ENCODE measurements at places on chromosomes 12 and 14.

DNA sequence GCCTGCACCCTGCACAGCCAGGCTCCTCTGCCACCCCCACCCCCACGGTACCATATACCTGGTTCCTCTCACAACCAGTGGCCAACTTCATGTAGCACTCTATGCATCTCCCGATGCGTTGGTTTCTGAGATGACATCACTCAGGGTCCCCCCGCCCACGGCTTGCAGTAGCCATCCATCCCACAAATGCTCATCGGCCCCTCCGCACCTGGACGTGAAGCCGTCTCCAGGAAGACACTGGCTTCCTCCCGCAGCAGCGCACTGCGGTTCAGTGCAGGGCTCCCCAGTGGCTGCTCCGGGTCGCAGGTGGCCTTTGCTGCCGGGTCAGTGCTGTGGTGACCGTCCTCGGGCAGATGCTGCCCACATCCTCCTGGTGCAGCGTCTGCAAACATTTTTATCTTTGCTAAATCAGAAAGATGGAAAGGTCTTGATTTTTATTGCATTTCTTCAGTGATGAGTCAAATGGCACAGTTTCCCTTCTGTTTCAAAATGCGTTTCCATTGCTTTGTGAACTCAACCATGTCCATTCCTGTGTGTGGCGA lies 27.5 kb upstream of the MMP17 start:
- DNase-seq: no peak

DNA sequence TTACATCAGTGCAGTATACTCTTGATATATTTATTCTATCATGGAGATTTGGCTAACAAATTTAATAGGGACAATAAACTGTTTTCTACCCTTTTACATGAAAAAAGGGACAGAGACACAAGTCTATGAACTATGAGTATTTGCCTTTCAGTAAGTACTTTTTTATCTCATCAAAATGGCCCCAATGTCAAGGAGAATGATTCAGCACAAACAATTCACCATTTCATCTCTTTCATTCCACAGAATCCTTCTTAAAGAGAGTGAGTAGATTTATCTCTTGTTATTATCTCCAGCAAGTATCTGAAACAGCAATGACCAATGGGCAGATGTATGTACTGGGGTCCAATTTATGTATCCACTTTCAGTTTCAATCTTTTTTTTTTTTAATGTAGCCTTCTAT lies 447.5 kb downstream of the NPAS3 start:
- no peak for DNase-seq

GRCh38 chr14:76196980-76197695 lies 45.4 kb downstream of the GPATCH2L start:
- no peak for DNase-seq

- DNase-seq: no peak
Measured at GRCh38 chr14:100761481-100761880, 34.8 kb downstream of the DLK1 start.

GRCh38 chr14:70882776-70883492 lies 24.3 kb upstream of the PCNX1 start:
- DNase-seq: no peak

DNA sequence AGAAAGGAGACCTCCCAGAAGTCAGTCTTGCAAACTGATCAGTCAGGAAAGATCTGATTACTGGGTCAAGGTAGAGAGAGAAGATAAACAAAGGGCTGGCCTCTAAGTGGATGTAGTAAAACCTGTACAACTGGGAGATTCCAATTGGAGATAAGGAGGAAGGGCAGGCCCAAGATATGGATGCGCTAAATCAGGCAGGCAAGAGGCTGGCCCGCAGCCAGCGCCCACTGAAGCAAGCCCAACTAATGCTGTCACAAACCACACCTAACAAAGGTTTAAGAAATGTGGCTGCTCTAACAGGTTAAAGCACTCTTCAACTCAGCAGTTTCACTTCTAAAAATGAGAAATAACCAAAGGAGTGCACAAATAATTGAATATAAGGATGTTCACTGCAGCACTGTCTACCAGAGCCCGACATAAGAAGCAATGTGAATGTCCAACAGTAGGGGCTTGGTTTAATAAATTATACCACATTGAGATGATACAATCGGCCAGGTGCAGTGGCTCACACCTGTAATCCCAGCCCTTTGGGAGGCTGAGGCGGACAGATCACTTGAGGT lies 4.7 kb downstream of the GLTP start:
- DNase-seq: no peak

- no peak for DNase-seq
Measured at GRCh38 chr12:69023840-69024239, 90.9 kb upstream of the CPM start.

DNA sequence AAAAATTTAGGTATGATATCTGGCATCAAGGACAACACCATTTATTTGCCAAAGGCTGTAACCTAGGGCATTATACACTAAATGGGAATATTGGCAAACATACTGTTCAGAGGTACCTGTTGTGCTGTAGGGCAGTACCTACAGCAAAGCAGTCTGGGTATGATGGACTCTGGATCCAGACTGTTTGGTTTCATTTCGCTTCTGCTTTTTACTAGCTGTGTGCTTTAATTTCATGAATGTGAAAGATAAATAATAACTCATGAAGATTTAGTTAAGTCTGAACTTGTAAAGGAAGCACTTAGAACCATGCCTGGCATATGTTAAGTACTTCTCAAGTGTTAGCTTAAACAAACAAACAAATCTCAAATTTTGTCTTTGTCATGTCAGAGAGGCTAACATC lies 17.7 kb upstream of the SLC38A2 start:
- DNase-seq: no peak

GRCh38 chr14:87343652-87344051 lies 649.3 kb downstream of the GALC start:
- DNase-seq: no peak

DNA sequence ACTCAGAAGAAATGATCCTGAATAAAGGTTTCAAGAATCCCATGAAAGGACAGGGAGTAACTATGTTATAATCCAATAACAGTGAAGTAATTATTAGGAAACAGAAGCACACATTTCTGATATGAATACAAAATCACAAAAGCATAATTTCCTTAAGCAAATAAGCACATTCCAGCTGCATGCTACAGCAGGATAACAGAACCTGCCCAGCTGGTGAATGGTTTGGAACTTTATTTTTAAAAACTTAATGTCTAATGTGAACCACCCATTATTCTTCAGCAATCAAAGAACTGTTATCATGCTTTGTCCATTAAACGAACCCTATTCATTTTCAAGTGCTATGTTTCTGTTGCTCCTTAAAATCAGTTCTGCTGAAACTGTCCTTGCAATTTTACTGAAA lies 13.4 kb downstream of the SPTLC2 start:
- no peak for DNase-seq

DNA sequence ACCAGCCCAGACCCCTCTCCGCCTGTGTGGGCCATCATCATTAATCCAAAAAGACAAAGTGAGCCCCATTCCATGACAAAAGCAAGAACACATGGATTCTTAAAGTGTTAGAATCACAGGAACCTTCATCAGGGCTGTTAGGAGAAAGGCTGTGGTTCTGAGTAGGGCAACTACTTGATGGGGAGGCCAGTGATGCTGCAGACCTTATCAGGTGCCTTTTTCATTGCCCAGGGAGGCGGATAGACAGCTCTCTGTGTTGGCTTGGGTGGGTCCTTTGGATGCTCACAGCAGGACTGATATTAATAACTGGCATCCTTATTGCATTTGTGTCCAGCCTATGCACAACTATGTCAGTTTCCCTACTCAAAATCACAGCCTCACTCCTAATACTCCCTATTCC lies 2.3 kb downstream of the HEBP1 start:
- no peak for DNase-seq

DNA sequence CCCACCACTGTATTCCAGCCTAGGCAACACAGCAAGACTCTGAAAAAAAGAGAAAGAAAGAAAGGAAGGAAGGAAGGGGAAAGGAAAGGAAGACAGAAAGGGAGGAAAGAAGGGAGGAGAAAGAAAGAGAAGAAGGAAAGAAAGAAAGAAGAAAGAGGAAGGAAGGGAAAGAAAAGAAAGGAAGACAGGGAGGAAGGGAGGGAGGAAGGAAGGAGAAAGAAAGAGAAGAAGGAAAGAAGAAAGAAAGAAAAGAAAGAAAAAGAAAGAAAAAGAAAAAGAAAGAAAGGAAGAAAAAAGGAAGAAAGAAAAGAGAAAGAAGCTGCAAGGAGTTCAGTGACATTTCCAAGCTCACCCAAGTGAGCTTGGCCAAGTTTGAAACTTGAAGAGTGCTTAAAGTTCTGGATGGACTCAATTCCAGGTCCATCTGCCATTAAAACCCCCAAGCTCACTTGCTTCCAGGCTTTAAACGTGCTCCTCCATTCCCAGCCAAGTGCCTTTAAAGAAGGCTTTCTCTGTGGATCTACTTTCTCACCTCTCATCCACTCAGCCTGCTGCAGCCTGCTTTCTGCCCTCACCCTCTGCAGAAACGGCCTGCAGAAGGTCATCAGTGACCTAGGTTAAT lies 101.5 kb downstream of the VCPKMT start:
- no peak for DNase-seq

- no peak for DNase-seq
Measured at GRCh38 chr14:33679461-33680225, 271.2 kb downstream of the EGLN3 start.

DNA sequence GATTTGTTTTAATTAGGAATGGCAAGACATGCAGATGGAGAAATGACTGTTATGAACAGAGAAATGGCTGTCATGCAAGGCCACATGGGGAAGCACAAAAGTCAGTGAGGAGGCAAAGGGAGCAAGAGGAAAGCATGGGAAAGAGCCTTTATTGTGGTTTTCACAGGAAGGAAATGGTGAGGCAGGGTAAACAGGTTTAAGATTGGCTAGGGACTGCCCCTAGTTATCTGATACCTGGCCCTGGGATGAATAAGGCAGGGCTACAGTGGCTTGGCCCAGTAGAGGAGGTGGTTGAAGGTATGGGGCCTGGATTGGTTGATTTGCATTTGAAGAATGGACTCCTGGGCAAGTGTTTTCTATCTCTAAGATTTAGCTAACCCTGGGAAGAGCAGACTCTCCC lies 168.7 kb upstream of the CNOT2 start:
- no peak for DNase-seq

- no peak for DNase-seq
Measured at GRCh38 chr14:35229084-35229791, 62.9 kb upstream of the PSMA6 start.

GRCh38 chr12:109428037-109428629 lies 49.0 kb downstream of the KCTD10 start:
- DNase-seq: peak; percentile 57

- no peak for DNase-seq
Measured at GRCh38 chr14:29814156-29815015, 113.3 kb downstream of the PRKD1 start.

GRCh38 chr14:61566537-61567225 lies 128.6 kb upstream of the HIF1A start:
- no peak for DNase-seq

- DNase-seq: no peak
Measured at GRCh38 chr14:104792101-104792884, 3.3 kb downstream of the AKT1 start.

- DNase-seq: no peak
Measured at GRCh38 chr14:55533960-55534359, 46.0 kb upstream of the KTN1 start.

GRCh38 chr14:39033371-39033770 lies 69.7 kb downstream of the SEC23A start:
- no peak for DNase-seq

GRCh38 chr14:38074081-38074480 lies 133.6 kb upstream of the SSTR1 start:
- no peak for DNase-seq

DNA sequence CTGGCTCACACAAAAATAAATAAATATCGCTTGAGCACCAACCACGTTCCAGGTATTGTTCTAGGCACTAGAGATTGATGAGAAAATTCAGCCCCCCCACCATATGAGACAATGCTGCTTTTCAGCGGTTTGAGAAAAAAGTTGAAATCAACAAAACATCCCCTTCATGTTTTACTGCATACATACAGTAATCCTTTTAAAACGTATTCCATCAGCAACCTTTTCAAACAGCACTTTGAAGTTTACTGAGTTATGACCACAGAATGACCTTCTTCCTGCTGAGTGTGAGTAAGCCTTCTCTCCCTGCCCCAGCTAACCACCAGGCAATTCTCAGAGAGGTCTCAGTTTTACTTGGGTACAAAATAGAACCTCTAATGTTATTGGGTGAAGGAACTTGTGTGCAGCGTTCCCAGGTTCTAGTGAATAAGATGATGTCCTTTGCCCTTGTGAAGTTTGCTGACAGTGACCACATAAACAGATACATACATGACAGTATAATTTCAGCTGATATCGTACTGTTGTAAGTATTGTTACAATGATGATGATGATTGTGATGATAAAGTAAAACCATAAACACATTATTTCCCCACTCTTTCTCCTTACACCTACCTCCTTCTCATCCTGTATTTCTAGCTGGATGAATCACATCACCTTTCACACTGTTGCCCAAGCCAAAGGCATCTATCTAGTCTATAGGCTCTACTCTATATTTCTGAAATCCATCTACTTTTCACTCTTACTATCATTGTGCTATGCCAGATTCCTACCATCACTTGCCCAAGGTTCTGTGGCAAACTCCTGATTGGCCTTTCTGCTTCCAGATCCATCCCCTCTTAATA lies 124.4 kb upstream of the KRR1 start:
- DNase-seq: no peak

- no peak for DNase-seq
Measured at GRCh38 chr12:88144037-88144436, 1.9 kb downstream of the TMTC3 start.

GRCh38 chr12:85804663-85805062 lies 31.5 kb downstream of the RASSF9 start:
- no peak for DNase-seq

- DNase-seq: no peak
Measured at GRCh38 chr12:50720501-50720900, 43.4 kb upstream of the ATF1 start.

Data from activated naive CD8-positive, alpha-beta T cell treated with anti-CD3 and anti-CD28 coated beads, Interleukin-2, amount 50 U/mL, for 16 hours (primary cell).